ENCODE measurements at places on chromosomes 12 and 14.

DNA sequence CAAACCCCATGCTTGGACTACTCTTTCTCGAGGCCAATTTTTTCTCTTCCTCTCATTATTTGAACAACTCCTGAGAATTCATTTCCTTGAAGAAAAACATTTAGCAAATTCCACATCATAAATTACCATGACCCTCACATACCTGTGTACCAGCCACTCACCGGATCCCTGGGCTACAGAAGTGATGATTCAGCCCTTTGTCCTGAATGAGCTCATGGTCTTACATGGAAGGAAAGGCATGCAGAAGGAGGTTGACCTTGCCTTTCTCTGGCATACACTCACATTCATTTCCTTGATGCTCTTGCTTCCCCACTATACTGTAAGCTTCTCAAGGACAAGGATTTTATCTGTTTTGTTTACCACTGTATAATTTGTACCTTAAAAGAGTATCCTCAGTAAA is 191.5 kb downstream of the SLC5A8 start:
- DNase-seq: peak; percentile 76

DNA sequence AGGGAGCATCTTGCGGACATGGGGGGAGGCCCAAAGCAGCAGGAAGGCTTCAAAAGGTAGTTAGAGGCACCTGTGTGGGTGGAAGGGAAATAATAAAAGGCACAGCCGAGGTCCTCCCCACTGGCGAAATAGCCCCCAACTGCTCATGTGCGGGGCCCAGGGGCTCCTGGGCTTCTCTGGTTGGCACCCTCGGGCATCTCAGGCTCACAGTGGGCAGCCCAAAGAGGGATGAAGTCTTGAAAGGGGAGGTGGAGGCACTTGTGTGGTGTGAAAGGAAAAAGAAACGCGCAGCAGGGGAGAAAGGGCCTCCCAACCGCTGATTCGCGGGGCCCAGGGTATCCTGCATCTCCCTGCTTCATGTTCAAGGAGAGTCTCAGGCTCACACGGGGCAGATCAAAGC is 579.4 kb downstream of the ALG10 start:
- DNase-seq: no peak

DNA sequence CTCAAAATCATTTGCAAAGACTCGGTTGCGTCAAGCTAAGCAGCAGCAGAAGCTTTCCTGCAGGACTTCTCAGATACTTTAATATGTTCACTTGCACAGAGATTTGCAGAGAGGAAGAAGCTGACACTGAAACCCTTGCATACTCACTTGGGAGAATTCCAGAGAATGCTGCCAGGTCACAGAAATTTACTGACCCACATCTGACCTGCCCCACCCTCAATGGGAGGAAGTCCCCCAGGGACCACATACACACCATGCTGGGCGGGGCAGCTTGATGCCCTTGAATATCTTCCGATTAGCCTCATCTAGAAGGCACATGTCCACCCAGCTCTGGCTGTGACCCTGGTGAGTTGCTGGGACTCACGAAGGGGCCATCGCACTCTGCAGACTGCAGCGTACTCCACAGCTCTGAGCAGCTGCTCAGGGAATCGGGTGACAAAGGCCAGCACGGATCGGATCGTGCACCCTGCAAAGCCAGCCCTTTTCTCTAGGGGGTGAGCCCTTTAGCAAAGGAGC is 83.2 kb downstream of the ITPK1 start:
- DNase-seq: no peak

GRCh38 chr12:130462558-130463274 is 125.0 kb downstream of the PIWIL1 start:
- no peak for DNase-seq

DNA sequence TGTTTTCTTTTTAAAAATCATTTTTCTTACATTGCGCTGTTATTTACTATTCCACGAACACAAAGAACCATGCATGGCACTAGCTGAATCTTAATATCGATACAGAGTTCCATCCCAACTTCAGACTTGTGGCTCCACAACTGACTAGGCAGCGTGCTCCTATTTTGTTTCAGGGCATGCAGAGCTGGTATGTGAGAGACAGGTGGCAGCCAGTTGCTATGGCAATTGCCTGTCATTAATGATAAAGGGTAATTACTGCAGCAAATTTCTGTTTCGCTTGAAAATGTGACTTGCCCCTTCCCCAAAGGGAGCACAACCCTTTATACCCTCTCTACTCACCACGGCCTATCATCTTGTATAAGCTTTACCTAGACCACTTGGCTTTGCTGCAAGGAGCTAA is 113.1 kb upstream of the G2E3 start:
- no peak for DNase-seq

DNA sequence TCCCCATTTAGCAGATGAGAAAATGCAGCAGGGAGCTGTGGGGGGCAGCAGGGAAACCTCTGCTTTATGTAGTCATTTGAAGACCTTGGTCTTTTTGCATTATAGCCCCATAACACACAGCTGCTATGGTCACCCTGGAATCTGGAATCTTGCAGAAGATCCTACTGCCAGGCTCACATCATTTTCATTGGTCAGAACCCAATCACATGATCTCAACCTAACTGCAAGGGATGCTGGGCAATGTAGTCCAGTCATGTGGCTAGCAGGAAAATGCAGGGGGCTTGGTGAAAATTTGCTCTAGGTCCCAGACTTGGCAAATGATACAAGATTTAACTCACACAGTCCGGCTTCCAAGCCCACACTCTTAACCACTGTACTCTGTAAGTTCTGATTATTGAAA is 1028.7 kb downstream of the AACS start:
- no peak for DNase-seq

GRCh38 chr12:21456291-21456780 is 18.9 kb downstream of the PYROXD1 start:
- no peak for DNase-seq

GRCh38 chr12:89875225-89875624 is 166.6 kb upstream of the ATP2B1 start:
- no peak for DNase-seq

DNA sequence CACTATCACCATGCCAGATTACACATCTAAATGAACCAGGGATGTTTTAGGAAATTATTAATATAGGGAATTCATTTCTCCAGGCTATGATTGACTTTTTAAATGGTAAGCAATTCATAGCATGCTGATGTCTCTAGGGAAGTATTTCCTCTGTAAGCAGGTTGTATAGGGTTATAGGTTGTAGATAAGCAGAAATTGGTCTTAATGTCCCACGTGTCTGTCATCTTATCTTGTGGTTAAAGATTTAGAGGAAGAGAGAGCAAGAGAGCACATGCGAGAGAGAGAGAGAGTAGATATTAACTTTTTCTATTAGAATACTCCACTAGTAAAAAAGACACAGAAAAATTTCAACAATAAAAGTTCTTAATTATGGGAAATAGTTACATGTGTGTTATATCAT is 32.6 kb downstream of the TRHDE start:
- no peak for DNase-seq

- DNase-seq: no peak
Measured at GRCh38 chr14:101008196-101008595, 104.7 kb upstream of the RTL1 start.

DNA sequence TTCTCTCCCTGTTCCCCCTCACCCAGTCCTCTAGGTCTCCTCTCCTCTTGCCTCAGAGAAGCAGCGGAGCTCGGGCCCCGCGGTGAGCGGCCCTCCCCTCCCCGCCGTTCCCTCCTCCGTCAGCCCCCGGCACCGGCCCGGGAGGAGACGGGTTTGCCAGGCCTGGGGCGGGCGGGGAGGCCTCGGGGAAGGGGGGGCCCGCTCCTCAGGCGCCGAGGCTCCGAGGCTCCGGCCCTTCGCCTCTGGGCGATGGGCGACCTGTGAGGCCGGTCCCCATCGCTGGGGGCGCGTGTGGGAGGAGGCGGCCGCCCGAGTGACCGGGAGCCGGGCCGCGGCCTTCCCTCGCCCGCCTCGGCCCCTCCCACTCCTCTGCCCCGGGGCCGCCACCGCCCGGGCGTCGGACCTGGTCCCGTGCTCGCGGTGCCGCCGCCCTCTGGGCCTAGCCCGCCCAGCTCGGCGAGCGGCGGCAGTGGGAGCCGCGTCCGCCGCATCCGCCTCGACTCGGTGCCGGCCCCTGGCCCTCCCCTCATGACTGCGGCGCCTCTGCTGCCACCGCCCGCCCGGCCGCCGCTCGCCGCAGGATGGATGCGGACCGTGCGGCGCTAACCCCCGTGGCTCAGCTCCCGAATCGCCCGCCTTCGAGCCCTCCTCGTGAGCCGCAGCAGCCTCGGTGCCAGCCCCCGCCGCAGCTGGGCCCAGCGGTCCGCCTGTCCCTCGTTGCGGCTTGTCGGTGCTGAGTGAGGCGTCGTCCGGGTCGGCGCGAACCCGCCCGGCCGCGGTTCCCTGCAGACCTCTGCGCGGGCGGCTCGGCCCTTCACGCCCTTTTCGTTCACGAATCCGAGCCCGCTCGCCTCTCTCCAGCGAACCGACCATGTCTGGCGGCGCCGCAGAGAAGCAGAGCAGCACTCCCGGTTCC is 574 bp downstream of the WNK1 start:
- DNase-seq: peak; percentile 51

DNA sequence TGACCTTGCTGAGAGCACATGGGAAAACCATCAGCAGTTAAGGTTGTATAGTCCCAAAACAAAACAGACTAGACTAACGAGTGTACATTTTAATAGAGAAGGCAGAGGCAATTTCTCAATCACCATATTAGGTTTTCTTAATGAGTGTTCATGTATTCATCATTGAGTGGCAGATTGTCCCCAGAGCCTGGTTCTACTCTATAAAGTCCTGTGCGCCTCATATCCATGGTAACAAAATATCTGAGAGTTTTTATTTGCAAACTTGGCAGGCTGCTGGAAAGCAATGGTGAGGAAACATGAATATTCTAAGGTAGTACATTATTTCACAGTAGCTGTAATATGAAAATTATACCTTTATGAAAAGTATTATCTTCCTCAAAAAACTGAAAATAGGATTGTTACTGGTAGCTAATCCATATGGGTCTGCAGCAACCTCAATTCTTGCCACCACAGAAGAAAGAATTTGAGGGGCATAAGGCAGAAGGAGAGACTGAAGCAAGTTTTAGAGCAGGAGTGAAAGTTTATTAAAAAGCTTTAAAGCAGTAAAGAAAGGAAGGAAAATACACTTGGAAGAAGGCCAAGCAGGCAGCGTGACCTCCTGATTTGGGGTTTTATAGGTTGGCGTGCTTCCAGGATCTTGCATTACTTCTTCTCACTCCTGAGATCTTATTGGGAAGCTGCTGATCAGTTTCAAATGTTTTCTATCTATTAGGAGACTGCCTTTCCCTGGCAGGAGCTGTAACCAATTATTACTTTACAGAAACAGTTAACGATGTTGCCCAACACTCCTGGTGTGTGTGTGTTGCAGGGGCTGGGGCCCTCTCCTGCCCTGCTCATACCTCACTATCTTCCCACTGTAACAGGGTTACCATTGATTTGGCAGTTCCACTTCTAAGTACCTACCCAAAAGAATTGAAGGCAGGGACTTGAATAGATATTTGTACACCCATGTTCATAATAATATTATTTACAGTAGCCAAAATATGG is 154.0 kb upstream of the NUDT4 start:
- peak; percentile 37 for DNase-seq

DNA sequence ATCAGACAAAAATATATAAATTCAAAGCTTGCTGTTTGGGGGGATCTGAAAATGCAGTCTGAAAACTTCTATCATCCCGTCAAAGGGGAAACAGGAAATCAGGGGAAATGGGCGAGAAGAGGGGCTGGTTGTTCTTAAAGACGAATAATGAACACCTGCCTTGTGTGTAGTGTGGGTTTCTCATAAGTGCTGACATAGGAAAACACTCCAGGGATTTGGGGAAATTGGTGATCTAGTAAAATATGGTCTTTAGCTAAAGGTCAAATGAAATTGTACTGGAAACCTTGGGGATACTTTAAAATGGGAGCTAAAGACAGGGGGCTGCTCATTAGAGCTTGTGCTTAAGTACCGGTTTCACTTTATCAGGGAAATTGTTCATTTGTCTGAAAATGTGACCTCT is 39.6 kb upstream of the PIK3C2G start:
- DNase-seq: no peak

DNA sequence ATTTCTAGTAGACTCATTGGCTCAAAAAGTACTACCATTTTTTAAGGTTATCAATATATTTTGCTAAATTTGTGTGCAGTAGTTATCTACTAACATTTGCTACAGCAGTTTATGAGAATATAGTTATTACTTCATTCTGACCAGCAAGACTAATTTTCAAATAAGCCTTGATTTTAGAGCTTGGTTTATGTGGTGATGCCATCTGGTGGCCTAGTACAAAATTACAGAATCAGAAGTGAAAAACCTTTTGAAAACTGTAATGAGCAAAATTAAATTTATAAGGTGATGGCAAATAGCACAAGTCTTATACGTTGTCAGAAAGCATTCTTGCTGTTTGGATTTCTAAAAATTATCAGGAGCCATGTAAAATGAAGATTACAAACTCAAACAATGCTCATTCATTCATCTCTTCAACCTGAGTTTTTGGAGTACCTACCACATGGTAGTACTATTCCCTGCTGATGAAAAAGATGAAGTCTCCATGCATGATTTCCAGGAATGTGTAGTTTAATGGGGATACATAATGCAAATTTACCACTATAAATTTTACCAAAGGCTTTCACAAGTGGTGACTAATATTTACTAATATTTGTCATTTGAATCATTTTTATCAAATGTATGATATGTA is 51.0 kb downstream of the MAGOHB start:
- peak; percentile 37 for DNase-seq

DNA sequence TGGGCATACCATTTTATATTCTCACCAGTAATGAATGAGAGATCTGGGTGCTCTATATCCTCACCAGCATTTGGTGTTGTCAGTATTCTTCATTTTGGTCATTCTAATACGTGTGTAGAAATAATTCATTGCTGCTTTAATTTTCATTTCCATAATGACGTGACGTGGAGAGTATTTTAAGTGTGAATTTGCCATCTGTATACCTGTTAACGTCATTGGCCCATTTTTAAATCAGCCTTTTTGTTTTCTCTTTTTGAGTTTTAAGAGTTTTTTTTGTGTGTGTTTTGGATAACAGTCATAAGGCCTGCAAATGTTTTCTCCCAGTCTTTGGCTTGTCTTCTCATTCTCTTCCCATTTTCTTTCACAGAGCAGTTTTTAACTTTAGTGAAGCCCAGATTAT is 74.4 kb upstream of the SYT1 start:
- DNase-seq: no peak

GRCh38 chr12:53325511-53326061 is 4.2 kb upstream of the AAAS start:
- no peak for DNase-seq

DNA sequence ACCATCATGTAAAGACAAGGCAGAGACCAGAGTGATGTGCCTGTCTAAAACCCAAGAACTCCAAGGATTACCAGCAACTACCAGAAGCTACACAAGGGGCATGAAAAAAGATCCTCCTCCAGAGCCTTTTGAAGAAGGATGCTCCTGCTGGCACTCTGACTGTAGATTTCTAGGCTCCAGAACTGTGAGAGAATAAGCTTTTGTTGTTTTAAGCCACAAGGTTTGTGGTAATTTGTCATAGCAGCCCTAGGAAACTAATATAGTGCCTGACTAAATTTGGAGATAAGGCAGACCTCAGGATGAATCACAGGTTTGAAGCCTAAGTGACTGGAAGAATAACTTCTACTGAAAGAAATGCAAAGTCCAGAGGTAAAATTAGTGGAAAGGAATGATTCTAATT is 132.9 kb downstream of the CEP83 start:
- peak; percentile 80 for DNase-seq
